ENCODE measurements at places on chromosomes 2 and 18.

GRCh38 chr2:40282428-40282827 is 169.5 kb downstream of the SLC8A1 start:
- DNase-seq, result no peak

GRCh38 chr2:152098496-152099366 is at the start of gene CACNB4:
TSS of gene CACNB4 (minus strand) at chr2:152099044.
- no peak for DNase-seq

GRCh38 chr2:97699765-97700444 is 13.5 kb upstream of the ZAP70 start:
- DNase-seq, result peak; percentile 44

DNA sequence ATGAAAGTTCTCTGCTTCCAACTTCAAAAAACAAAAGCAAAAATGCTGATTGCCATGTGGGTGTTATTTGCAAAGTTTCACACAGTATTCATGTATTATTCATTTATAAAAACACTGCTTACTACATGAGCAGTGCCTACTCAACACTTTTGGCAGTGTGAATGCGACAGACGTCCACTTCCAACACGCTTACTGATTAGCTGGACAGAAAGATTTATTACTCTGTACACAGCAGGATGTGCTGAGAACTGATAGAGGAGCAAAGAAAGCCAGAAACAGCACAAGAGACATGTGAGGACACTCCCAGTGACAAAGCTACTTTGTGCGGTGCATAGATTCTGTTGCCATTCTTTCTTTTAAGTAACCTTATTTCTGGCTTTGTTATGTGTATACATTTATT is 258.8 kb downstream of the DLGAP1 start:
- DNase-seq, result no peak

DNA sequence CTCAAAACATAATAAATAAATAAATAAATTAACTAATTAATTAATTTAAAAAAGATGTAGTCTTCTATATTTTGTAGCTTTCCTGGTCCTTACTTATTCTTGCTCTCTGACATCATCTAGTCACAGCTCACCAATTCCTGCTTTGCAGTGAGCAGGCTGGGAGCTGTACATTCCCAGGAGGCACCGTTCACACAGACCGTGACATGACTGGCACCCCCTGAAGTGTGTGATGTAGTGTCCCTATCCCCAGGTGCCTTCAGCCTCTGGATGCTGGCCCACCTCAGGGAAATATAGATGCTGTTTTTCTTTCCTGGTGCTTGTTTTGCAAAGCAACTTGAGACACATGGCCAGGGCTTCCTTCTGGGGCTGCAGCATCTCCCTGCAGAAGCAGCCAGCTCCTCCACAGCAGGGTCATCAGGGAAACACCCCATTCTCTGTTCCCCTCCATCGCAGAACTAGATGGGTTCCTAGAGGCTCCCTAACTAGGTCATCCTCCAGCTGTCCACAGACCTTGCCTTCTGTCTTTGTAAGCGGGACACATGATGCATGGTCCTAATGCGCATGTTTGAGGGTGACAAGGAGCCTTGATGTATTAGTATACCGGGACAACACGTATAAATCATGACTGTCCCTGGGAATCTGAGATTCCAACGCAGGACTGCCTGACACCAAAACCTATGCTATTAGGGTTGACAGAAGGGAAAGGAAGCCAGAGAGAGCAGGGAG is 76.4 kb downstream of the RHOB start:
- no peak for DNase-seq
